ENCODE measurements at places on chromosomes 4 and X. TPM values are rescaled to one million over a fixed set of nuclear protein-coding genes. Genes with fewer than 3 reads are reported as not detected.

GRCh38 chrX:31178064-31178768, 106.4 kb upstream of the FTHL17 start:
- no peak for DNase-seq

DNA sequence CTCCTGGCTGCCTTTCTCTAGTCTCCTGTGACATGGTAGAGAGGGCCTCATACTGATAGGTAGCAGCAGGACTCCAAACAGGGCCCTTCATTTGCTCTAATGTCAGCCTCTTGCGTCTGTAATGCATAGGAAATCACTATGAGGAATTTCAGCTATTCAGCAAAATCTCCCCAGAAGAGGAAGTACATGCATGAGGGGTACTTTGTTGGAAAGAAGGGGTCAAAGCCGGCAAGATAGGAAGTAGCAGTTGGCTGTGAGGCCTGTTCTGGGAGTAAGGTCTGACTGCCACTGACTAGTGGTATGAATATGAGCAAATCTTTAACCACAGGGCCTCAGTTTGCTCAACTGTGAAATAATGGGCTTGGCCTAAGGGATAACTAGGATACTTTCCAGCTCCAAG, 283.2 kb downstream of the ARHGAP10 start:
- DNase-seq, result no peak

Gene PNMA3
- 9.8 TPM for total RNA-seq

DNA sequence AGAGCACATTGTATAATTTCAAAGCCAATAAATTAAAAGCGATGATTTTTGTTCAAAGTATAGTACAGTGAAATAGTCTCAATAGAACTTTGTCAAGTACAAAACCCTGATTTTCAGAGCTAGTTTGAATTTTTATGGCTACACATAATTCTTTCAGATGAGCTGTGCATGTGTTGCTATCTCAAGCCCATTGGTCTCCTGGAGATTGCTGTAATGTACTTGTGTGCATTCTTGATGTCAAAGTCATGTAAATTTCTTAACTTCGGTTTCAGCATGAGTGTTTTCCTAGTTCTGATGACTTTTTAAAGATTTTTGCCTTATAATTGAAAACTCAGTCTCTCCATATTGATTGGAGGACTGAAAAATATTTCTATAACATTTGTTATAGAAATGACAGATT, 200.8 kb downstream of the CEP135 start:
- DNase-seq, result no peak

Gene DCHS2
- 0.91 TPM for total RNA-seq

- no peak for DNase-seq
Measured at GRCh38 chr4:161167539-161167938, 996.3 kb downstream of the FSTL5 start.

DNA sequence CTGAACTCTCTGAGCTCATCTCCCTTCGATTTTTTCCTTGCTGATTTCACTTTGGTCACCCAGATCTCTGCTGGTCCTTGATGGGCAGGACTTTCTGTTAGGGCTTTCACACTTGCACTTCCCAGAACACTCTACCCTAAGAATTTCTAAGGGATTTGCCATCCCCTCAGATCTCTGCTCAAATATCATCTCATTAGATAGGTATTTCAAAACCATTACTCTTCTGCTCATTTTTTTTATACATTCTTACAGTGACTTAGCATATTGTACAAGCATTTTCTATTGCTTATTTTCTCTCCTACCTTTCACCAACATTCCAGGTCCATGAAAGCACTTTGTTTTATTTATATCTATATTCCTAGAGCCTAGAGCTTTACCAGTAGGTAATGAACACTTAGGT, 913.3 kb downstream of the PDHA2 start:
- DNase-seq, result no peak

Gene ADH6
- not detected for total RNA-seq

Gene NR3C2
- 0.30 TPM for total RNA-seq

DNA sequence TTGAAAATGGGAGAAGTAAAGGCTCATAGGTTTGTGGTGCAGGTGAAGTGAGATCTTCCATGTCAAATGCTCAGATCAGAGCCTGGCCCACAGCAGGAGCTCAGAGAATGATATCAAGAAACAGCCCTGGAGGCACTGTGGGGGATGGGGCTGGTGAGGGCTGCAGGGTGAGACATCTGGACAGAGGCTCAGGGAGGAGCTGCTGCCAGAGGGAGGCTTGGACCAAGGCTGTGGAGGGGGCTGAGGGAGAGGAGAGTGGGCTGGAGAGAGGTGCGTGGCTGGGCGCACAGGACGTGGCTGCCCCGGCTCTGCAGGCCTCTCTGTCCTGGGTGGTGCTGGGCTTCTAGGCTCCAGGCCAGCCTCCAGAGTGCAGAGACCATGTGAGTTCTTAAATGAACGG, 5.6 kb downstream of the SORCS2 start:
- no peak for DNase-seq

DNA sequence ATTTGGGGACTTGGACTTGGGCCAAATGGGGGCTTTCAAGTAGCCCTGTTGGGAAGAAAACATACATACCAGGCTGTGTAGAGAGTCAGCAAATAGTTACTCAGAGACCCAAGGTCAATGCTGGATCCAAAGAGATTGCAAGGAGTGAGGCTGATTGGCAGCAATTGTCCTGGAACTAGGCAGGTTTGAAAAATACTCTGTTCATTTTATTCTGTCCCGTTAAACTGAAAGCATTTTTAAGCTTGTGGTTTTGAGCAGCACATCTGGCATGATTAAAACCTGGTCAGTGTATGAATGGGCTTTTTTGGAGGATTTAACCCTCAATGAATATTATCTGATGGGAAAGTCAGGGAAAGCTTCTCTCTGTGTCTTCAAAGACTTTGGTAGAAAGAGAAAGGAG, 294.3 kb upstream of the BOD1L1 start:
- no peak for DNase-seq

GRCh38 chr4:154073107-154073822, 284.4 kb upstream of the SFRP2 start:
- no peak for DNase-seq

Gene DGAT2L6
- total RNA-seq, result not detected

DNA sequence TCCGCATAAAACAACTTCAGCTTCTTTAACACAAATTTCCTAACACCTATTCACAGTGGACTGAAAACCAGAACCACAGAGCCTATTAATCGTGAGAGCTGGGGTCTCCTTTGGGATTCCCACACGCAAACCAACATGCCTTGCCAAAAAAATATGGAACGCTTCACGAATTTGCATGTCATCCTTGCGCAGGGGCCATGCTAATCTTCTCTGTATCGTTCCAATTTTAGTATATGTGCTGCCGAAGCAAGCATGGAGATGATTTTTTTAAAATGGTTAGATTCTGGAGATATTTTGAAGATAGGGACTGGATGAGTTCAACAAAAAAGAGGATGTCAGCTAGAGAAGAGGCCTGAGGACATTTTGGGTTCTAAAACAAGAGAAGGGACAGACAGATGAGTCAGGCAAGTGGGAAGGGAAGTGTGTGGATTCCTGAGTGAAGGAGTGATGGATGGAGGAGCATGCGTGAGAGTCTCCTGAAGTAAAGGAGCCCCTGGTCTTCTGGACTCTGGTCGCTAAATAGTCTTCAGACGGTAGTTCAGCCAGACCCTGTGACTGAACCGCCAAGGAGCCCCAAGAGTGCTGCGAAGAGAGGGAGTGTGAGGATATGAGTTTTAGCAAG, 9.5 kb upstream of the GATA1 start:
- no peak for DNase-seq

Gene KIAA1210
- not detected for total RNA-seq

Gene SYP
- total RNA-seq, result 10.8 TPM

GRCh38 chr4:165454426-165454825, 75.6 kb downstream of the CPE start:
- DNase-seq, result no peak

All from neural crest cell (in vitro differentiated cells).